ENCODE measurements at places on chromosomes 1 and 21. TPM values are rescaled to one million over a fixed set of nuclear protein-coding genes. Genes with fewer than 3 reads are reported as not detected.

SPRR2A gene
- total RNA-seq, result not detected

LCE1C gene
- not detected for total RNA-seq

DNA sequence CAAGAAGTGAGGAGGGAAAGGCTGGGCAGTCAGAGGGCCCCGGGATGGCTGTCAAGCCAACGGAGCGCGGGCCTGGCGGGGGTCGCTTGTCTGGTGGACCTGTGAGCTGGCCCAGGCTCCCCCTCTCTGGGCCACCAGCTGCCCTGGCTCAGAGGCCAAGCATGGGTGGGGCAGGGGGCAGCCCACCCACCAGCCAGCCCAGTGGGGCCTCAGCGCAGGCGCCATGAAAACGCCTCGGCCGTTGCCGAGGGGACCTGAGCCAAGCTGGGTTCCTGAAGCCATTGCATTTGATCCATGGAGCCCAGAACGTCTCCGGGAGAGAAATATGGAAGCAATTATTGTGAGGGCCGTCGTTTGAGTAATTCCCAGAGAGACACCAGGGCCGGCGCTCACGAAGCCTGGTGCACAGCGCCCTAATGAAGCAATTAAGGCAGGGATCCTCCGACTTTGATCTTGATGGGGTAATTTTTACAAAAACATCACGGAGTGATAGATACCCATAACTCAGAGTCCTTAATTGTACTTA, 90.5 kb upstream of the TTC34 start:
- DNase-seq, result no peak

DNA sequence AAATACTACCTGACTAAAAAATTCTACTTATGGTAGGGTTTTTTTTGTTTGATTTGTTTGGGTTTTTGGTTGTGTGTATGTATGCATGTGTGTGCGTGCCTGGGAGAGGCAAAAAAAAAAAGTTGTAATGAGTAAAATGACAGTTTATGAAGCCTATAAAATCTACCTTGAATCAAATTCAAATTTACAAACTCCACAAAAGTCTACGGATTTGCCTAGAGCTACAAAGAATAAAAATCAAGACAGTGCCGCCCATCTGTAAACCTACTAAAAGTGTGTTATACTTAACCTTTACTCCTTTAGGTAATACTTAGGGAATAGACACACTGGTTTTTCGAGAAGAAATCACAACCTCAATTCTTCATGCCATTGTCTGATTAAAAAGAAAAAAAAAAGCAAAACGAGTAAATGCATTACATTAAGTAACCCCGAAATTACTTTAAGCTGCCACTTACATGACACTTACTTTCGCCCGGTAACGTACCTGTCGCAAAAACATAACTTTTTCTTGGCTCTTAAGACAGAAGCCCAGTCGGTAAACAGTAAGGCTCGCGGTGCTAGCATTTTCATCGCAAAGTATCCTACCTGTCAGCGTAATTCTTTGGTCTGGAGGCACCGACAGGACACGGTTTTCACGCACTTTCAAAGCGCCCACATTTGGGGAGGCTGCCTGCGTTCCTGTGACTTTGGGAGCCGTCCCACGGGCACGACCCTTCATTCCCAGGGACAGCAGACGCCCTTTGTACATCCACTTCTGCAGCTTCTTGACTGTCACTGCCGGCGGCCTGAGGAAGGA, 951 bp downstream of the SYDE2 start:
- DNase-seq, result no peak

- DNase-seq, result peak; percentile 95
Observed at GRCh38 chr1:147640553-147641165, 29.7 kb downstream of the ACP6 start.

GRCh38 chr1:154877370-154877974, 7.4 kb upstream of the KCNN3 start:
- DNase-seq, result no peak

DNA sequence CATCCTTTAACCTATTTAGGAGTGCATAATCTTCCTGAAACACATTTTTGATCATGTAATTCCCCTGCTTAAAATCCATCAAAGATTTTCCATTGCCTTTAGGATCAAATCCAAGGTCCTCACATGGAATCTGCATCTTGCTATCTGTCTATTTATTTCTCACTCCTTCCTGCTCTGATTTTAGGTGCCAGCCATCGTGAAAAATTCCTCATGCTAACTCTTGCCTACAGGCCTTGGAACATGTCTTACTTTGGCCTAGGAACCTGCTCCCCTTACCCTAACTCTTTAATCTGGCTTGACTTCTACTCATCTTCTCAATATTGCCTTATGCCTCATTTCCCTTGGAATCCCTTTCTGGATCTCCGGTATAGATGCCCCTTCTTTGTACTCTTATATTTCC, 1074.3 kb downstream of the TTLL7 start:
- no peak for DNase-seq

- no peak for DNase-seq
Observed at GRCh38 chr1:11919621-11920020, 6.6 kb downstream of the KIAA2013 start.

DNA sequence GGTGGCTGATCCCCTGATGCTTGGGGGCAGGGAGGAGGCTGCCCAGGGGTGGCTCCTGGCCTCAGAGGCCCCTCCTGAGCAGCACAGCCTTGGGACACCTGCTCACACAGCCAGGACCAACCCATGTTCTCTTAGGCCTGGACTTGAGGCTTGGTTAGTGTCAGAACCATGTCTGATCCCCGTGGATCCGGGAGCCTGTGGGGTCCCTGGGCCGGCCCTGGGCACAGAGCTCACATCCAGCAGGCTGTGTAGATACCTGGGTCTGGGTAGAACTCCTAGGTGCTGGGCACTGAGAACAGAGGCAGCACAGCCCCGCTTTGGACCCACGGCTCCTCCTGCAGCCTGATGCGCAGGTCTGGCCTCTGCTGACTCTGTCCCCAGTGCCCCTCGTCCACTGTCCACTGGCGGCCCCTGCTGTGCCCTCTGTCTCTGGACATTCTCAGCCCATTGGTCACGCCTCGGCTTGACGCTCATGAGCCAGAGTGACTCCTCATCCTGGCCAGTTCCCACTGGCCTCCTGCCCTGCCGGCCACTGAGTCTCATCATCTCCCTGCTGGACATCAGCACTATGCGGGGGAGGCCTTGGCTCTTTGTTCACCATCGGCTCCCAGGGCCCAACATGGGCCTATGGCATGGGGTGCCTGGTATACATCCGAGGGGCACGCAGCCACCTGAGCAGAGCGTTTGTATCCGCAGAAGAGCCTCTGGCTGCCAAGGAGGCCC, 70.2 kb downstream of the TRIM11 start:
- DNase-seq, result peak; percentile 21

OLIG2 gene
- total RNA-seq, result not detected

ZNF593OS gene
- not detected for total RNA-seq

- DNase-seq, result no peak
Observed at GRCh38 chr1:197481101-197481500, 213.0 kb downstream of the CRB1 start.

TTC24 gene
- total RNA-seq, result not detected

DNA sequence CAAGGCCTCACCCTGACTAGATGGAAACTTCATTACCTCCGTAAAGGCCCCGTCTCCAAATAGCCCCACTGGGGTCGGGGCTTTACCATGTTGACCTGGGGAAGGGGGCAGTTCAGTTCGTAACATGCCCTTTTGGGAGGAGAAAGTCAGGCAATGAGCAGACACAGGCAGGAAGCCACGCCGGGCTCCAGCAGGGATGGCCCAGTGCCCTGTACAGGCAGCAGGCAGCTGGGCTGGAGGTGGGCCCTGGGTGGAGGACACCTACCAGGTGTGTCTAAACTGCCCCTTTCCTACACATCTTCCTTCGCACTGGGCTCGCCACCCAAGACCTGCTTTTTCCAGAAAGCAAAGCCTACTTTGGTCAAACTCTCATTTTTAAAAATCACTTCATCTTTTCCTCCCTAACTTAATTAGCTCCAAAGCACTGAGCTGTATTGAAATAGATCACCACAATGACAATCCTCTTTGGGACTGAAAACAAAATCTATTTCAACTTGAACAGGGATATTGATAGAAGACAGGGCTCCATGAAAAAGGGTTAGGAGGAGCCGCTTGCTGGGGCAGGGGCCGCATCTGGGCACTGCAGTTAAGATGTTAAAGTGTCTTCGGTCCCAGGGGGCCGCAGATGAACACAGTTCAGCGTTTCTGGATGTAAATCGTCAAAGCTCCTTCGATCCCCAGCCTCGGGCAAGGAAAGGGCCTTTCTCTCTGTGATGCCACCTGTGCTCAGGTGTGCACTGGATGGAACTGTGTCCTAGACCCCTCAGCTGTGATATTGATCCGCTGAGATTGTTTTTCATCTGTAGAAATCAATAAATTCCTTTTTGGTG, 104.6 kb downstream of the PDE9A start:
- DNase-seq, result no peak

- peak; percentile 54 for DNase-seq
Observed at GRCh38 chr1:203813581-203814341, 18.3 kb downstream of the ZBED6 start.

- no peak for DNase-seq
Observed at GRCh38 chr1:235675152-235675890, 25.7 kb upstream of the GNG4 start.

DNA sequence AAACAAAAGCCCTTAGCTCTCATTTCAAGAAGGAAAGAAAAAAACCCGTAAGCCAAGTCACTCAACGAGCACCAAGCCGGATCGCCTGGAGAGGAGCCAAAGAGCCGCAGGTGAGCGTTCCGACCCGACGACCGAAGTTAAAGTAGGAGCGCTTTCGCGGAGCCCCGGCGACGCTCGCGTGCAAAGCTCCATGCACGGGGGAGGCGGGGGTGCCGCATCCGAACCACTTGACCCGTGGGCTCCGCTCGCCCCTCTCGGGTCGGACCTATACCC, 382 bp downstream of the GPBP1L1 start:
- peak; percentile 64 for DNase-seq

ZP4 gene
- total RNA-seq, result not detected

NCF2 gene
- total RNA-seq, result not detected

GRCh38 chr1:202155478-202156021, 4.9 kb downstream of the PTPN7 start:
- DNase-seq, result peak; percentile 48

DNA sequence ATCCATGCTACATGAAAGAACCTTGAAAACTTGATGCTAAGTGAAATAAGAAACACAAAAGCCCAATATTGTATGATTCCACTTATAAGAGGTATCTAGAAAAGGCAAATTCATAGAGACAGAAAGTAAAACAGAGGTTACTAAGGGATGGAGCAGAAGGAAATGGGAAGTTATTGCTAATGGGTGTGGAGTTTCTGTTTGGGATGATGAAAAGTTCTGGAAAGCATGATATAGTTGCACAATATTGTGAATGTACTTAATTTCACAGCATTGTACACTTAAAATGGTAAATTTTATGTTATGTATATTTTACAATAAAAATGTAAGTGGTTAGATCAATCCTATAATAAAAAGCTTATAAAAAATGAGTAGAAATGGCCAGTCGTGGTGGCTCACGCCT, 1.6 kb upstream of the NECAP2 start:
- peak; percentile 13 for DNase-seq

PTAFR gene
- not detected for total RNA-seq

- peak; percentile 43 for DNase-seq
Observed at GRCh38 chr1:68136187-68136586, 85.8 kb upstream of the DIRAS3 start.

- DNase-seq, result peak; percentile 65
Observed at GRCh38 chr1:156497078-156497742, 3.4 kb downstream of the MEF2D start.

GRCh38 chr1:85374160-85374559, 90.8 kb downstream of the DDAH1 start:
- DNase-seq, result peak; percentile 94

DNA sequence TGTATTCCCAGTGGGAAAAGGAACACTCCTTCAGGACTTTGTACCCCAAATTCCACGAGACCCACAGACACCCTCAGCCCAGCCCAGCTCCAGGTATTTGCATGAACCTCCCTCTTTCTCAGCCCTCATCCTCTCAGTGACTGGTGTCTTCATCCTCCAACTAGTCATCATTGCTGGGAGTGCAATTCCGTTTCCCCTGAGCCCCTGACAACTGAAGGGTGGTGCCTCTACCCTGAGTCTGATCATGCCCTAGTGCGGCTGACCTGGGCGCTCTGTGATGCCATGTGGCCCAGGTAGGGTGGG, 3.8 kb upstream of the ZNF692 start:
- DNase-seq, result no peak

FOXD3 gene
- not detected for total RNA-seq

- no peak for DNase-seq
Observed at GRCh38 chr1:206100226-206100815, 16.9 kb downstream of the AVPR1B start.

DNA sequence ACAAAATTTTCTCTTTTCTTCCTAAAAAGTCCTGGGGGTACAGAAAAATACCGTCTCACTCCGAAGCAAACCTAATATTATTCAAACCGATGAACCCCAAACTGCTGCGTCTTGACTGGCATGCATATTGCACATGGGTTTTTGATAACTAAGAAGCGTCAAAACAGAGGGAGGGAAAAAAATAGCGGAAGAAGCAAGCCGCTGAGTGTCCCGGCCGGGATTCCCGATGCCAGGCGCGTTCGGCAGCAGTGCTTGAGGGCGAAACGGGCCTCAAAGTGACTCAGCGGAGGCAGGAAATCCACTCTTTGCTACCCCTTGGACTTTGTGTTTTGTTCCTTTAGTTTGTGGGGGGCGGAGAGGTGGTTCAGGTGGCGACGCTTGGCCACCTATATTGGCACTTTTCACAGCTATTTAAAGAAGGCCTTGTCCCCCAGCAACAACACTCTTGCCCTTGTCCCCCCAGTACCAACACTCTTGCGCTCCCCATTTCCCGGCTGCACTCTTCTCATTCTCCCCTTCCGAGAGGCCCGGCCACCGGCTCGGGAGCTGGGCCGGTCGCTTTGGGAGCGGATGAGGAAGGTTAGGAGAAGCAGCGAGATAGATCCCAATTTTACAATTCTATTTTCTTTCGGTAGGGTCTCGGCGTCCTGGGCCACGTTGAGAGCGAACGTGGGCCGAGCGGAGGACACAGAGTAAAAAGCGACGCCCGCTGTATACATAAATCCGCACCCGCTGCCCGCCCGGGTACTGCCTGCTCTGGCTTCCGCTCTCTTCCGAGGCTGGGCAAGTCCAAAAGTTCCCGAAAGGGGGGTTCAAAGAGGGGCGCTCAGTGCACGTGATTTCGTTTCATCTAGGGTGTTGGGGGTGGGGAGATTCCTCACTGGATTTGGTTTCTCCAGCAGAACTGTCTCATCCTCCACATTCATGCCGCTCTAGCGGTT, 2.5 kb downstream of the LMX1A start:
- DNase-seq, result no peak

DNA sequence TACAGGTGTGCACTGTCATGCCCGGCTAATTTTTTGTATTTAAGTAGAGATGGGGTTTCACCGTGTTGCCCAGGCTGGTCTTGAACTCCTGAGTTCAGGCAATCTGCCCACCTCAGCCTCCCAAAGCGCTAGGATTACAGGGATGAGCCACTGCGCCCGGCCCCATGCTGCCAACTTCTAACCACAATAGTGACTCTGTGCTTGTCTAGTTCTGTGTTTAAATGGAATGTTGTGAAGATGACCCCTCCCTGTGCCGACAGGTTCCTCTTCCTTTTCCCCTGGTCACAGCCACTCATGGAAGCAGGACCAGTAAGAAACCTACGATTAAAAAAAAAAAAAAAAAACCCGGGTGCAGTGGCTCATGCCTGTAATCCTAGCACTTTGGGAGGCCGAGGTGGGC, 4.7 kb downstream of the MAP1LC3C start:
- no peak for DNase-seq

- DNase-seq, result no peak
Observed at GRCh38 chr1:2318314-2319278, 72.8 kb downstream of the MORN1 start.

All from GM23248 (cell line).